ENCODE measurements at places on chromosomes 12 and 14. TPM values are rescaled to one million over a fixed set of nuclear protein-coding genes. Genes with fewer than 3 reads are reported as not detected.

- no peak for DNase-seq
Observed at GRCh38 chr12:104462931-104463339, 6.2 kb downstream of the CHST11 start.

DNA sequence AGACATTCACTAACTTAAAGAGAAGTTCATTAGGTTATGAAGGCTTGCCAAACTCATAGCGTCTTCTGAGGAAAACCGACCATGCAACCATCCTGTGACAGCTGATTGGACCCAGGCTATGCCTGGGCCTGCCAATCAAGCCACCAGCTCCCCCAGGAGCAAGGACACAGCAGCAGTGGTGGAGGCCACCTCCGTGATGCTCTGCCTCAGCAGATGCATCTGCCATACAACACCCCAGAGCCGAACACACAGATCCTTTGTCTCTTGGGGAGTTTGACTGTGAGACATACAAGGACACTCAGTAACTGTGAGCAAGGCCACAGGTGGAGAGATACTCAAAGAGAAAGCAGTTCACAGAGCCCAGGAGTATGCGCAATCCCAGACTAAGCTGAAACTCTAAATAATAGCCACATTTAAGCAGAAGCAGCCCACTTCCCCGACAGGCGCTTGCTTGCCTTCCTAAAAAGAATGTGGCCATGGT is 10.0 kb upstream of the CNIH1 start:
- DNase-seq: no peak

DNA sequence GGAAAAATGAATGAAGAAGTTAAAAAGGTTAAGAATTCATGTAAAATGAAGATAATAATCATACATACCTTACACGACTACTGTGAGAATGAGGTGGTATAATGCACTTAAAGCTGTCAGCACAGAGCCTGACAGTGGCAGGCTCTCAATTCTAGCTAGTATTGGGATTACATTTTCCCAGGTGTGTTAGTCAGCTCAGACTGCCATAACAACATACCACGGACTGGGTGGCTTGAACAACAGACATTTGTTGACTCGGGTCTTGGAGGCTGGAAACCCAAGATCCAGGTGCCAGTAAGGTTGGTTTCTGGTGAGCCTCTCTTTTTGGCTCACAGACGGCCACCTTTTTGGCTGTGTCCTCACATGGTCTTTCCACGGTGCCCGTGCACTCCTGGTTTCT is 167.8 kb downstream of the CHST11 start:
- DNase-seq: no peak

The IFI27 gene
- total RNA-seq: 1.8 TPM

Data from hepatocyte (in vitro differentiated cells).